ENCODE measurements at places on chromosomes 7 and 10.

- DNase-seq = no peak
Observed at GRCh38 chr7:102155821-102156441, 130.7 kb upstream of the SH2B2 start.

- DNase-seq = no peak
Observed at GRCh38 chr7:106604303-106604924, 56.5 kb downstream of the CCDC71L start.

DNA sequence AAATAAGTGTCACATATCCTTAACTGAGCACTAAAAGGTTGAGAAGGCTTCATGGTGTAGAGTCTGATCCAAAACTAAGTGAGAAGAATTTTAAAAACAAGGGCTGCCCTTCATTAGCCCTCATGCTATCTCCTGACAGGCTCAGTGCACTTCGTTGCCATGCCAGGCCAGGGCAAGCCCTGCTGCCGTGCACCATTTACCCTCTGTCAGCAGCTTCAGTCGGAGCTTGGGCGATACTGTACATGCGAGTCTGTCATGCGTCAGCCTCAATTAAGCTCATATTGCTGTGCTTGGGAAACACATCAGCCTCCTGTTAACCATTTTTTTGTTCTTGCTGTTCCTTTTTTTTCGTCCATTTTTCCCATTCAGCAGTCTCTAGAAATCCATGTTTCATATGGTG lies 166.6 kb downstream of the VTI1A start:
- DNase-seq = no peak

GRCh38 chr10:112258407-112258806 lies 24.8 kb upstream of the TECTB start:
- DNase-seq = no peak

GRCh38 chr7:115124409-115124939 lies 202.6 kb downstream of the MDFIC start:
- DNase-seq = no peak

Measured in anterior cingulate cortex (tissue), 58 donors.